ENCODE measurements at places on chromosomes 2 and 18.

DNA sequence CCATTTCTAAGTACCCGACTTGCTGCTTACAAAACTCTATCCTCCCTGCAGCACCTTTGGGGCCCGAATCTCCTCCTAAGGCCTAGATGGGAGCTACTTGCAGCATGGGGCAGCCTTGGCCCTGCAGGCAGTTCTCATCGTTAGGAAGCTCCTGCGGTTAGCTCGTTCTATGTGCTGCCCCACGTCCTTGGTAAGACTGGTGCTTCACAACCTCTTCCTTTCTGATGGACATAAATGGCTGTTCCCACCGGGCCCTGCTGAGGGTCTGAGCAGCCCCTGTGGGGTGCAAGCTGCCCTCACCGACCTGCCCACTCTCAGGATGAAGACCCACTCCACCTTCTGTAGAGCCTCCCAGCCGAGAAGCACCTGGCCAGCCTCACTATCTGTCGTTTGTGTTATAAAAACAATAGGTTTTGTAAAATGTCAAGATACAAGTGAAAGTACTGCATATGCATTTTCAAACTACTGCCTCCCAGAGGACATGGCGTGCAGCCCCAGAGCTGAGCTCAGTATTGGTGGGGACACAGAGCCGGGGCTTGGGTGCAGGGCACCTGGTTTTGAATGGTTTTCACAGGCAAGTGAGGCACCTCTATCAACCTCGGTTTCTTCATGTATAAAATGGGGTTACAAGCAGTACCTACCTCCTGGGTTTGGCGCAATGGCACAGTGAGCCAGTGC is 19.4 kb downstream of the OTOF start:
- no peak for DNase-seq

GRCh38 chr2:86788881-86789686 is 1.6 kb downstream of the CD8A start:
- no peak for DNase-seq

- peak; percentile 66 for DNase-seq
Measured at GRCh38 chr2:102103992-102104871, 38.3 kb upstream of the IL1R1 start.

DNA sequence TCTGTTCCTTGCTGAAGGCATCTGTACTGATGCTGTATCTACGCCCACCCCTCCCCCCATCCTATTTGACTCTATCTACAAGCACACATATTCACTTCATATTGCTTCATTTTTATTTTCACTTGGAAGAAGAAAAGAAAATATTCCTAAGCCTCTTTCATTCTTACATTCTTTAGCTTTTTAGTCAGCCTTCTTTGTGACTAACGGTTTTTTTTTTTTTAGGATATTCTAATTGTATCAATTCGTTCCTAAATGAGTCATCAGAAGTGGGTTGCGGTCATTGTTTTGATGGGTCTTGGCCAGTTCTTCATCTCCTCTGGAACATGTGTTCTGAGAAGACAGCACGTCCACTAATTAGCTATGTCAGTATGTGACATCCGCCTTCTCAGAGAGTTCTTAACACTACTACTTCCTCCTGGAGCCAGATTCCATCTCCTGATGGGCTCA is 88.7 kb downstream of the MYO1B start:
- no peak for DNase-seq

DNA sequence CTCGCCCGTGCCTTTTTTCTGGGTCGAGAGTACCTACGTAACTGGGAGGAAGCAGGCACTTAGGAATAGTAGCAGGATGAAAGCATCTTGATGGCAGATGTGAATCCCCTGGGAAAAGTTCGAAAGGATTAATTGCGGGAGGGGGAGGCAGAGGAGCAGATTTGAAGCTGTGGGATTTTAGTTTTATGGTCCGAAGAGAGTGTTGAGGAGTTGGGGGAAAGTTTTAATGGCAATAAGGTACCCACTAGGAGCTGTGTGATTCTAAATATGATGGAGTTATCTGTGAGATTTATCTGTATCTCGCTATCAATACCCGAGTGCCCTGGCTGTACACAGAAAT is 1.1 kb downstream of the AGFG1 start:
- no peak for DNase-seq

DNA sequence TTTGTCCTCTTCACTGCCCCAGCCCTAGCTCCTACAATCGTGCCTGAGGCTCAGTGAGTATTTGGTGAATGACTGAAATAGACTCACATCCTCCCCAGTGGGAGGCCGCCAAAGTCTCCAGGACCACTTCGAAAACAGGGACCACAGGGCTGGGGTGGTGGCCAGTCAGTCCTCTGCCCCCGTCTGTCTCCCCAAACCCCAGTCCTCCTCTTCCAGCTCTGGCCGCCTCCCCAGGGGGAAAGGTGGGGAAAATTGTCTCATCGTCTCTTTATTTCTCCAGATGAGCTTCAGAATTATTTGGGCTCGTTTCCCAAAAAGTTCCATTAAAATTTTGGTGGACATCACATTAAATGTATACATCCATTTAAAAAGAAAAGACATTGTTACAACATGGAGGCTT is 43.5 kb downstream of the NPPC start:
- DNase-seq: no peak

DNA sequence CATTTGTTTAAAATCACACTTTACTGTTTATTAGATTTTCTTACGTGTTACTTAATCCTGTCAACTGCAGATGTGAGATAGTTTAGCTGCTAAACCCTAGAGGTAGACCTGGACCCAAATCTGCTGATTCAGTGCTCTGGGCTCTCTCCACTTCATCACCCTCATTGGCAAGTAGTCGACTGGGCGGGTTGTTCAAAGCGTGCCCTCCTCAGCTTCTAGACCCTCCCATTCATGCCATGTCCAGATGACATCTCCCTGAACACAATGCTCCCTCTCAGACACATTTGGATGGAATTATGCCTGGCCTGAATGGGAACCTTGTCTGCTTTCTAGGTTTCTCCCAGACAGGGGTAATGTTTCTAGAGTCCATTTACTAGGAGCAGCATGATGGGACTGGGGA is 43.7 kb downstream of the RPIA start:
- DNase-seq: no peak

Measured in tibial nerve (tissue), 4 donors.